BE2C (cell line): ENCODE measurements at places on chromosomes 2 and 18.

DNA sequence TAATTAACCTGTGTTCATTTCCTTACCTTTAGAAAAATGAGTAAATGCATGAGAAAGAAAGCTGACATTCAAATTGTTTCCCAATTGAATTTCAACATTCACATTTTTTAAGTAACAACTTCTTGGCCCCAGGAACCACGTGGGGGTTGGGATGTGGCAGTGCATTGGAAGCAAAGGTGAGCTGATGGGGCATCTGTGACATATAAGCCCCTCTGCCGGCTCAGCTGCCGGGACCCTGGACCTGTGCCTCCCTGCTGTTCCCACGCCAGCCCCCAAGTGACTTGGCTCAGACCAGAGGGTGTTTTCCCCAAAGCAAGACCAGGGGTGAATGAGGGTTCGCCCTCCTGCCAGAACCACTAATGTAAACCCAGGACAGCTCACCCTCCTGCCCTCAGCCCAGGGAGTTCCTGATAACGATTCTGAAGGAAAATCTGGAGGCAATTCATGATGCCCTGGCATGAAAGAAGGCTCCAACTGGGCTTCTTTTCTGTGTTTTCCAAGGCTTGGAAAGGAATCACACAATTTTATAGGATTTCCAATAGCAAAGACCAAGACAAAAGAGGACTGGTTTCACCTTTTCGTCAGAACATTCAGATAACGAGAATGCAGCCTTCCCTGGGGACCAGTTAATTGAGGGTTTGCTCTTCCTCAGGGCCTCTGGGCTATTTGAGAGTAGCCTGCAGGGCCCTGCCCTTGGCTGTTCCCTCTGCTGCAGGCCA lies 193.2 kb upstream of the TWIST2 start:
- no peak for DNase-seq

- DNase-seq = peak; percentile 59
Observed at GRCh38 chr2:68828887-68829708, 42.1 kb downstream of the BMP10 start.

DNA sequence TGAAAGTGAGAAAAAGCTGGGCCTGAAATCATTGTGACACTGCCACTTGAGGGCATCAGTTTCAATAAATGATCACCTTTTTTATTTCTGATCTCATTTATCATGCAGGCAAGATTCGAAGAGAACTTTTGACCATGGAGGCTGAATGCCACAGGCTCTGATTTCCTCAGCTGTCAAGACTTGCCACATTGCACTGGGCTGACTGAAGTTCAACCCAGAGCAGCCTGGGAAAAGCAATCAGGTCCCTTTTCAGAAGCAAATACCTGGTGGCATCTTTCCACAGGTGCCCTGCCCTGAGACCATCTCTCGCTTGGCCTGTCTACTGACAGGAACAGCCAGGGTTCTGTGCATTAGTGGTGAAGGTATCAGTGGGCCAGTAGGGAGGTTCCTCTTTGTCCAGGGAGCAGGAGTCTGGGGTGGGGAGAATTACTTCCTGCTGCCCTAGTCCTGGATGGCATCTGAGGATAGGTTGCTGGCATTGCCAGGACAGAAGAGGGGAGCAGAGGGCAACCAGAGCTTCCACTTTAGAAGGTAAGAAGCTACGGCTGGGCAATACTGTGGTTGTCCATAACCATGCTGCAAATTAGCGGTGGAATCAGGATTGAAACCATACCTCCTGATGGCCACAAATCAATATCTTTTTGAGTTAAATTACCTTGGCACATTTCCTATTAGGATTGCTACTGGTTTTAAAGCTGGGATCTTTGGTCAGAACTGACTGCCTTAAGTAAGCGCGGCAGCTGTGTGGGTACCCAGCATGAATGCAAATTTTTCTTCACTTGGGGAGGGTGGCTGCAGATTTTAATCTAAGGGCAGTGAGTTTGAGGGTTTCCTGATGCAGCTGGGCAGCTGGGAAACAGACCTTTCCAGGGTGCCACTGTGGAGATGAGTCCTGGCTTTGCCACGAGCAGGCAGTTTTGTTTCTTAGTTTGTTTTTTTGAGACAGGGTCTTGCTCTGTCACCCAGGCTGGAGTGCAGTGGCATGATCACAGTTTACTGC lies 394.5 kb downstream of the ALK start:
- no peak for DNase-seq

DNA sequence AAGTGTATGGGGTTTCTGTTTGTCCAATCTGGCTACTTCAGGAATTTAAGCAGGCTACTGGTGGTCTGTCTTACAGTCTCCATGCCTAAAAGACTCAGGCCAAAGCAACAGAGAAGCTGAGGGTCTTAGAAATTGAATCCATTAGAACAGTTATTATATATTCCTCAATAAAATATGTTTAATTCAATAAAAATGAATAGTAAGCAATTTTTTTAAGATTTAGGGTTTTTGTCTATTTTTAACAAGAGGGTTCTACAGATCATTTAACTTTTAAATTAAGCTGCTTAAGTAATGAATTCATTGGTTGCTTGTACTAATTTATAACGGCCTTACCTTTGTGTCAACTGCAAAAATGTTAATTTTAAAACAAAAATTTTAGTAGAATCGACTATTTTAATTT lies 832.6 kb upstream of the SLC39A10 start:
- DNase-seq = no peak

DNA sequence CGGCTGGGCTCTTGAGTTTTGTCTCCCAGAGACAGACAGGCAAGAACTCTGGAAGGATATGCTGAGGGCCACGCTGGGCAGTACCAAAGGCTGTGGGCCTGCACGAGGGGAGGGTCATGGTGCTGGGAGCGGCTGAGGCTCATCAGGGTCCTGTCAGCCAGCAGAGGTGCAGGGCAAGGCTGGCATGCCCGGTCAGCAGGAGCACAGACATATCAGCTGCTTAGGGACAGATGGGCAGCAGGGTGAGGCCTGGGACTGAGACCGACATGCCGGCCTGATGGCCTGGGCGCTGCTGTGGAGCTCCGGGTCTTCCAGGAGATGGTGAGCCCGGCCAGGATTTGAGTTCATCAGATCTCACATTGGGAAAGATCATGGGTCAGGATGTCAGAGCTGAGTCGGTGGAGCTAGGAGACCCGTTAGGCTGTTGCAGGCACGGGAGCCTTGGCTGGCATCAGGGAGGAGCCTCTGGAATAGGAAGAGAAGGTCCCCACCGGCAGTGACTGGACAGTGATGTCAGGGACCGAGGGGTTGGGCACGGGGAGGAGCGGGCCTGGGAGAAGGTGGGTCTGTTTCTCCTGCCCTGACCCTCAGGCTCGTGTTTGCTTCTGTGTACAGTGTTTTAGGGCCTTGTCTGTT lies 18.8 kb downstream of the CNDP2 start:
- DNase-seq = no peak

GRCh38 chr2:62217421-62217820 lies 21.5 kb downstream of the B3GNT2 start:
- no peak for DNase-seq

DNA sequence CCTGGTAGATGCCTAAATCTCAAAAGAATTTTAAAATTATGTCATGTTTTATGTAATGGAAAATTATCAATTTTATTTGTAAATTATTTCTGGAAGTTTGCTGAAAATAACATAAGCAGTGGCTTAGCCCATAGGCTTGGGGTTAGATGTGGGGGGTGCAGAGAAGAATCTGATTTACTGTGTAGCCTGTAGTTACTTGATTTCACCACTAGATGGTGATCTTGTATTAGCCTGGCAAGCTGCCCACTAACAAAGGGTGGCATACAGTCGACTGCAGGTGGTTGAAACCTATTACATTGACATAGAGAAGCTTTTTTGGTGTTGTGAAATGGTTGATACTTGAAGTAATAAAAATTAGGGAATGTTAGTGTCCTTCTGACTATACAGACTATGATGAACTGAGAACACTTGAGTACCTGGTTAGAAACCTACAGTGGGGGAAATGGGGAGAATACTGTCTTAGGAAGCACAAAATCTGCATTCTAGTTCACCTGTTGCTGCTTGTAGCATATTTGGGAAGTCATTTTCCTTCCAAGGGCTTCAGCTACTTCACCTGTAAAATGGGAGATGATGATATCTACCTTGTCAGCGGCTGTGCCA lies 191.0 kb upstream of the LHCGR start:
- DNase-seq = peak; percentile 15

DNA sequence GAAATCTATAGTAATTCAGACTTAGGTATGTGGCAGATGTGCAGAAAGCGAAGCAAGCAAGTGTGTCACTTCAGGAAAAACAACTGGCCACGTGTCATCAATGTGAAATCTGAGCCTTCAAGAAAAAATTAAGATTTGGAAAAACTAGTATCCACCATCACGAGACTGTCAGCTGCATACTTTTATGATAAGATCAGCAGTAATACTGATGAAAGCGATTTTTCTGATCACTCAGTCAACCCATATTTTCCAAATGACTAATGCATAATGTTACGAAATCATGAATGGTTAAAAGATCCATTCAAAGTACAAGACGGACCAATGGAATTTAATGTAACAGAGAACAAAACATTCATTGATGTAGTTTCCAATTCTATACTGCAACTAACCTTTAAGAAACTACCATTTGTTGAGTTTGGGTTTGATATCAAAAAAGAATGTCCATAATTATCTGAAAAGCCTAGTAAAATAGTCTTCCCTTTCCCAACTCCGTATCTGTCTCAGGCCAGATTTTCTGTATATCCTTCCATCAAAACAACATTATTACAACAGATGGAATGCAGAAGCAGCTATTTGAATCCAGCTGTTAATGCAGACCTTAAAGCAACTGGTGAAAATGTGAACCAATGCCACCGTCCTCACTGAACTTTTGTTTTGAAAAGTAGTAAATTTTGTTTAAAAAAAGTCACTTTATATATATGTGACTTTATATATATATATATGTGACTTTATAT lies 17.0 kb upstream of the BCL2 start:
- no peak for DNase-seq

GRCh38 chr2:180314086-180314485 lies 307.0 kb upstream of the CWC22 start:
- DNase-seq = no peak
